ENCODE measurements at places on chromosomes 7 and 10.

DNA sequence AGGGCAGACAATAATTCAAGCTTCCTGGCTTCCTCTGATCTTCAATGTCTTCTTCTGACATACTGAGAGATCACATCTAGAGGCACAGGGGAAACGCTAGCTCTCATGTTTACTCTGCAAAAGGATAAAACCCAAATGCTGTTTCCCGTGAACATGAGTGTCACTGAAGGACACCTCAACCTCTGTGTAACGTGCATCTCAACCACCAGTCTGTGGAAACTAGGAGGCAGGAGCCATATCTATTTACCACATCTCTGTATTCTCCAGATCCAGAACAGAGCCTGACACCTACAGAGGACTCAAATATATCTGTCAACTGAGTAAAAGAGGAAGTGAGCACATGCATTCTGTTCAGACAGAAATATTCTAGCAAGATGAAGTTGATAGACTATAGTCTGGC is 140.3 kb upstream of the TARP start:
- no peaks in the 10 kb centered on the region for H3K36me3 ChIP-seq
- peaks cover 20% of the 10 kb centered on the region for H3K4me1 ChIP-seq
- no peak overlapping the region for H3K4me3 ChIP-seq
- H3K27me3 ChIP-seq: no peaks in the 10 kb centered on the region

DNA sequence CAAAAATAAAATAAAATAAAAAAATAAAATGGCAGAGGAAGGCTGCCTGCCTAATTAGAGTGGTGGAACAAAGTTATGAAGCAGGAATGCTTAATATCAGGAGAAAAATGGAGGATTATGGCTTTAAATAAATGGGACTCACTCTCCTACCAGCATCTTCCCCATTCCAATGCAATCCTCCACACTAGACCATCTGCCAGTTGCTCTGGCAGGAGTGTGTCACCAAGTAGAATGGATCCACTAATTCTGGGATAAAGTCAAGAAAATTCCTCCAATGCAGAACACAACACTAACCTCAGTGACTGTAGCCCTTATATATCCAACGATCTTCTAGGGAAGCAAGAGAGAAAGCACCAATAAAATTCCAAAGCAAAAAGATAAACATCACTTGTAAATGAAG is 112.5 kb upstream of the ARID5B start:
- H3K27ac ChIP-seq: no peak overlapping the region
- DNase-seq: no peak
- no peak overlapping the region for H3K4me3 ChIP-seq

GRCh38 chr7:65798111-65799075 is 74.5 kb upstream of the VKORC1L1 start:
- H3K4me1 ChIP-seq: peaks cover 14% of the 10 kb centered on the region
- H3K36me3 ChIP-seq: peaks cover 1% of the 10 kb centered on the region
- no peak overlapping the region for H3K4me3 ChIP-seq
- no peaks in the 10 kb centered on the region for H3K27me3 ChIP-seq

DNA sequence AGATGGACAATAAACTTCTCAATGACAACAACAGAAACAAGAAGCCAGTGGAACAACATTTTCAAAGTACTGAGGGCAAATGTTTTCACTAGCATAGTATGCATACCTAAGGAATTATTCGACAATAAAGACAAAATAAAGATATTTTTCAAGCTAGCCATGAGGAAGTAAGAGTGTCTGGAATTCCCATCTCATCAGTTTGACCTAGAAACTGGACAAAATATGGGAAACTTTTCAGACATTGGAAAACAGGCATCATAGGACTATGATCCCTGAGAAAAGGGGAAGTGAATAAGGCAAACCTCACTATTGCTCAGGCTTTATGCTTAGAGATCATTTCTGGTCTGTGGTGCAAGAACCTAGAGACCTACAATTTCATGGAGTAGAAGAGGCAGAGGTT is 86.3 kb downstream of the OAT start:
- H3K27ac ChIP-seq: no peak overlapping the region
- H3K27me3 ChIP-seq: peaks cover 7% of the 10 kb centered on the region
- no peak overlapping the region for H3K4me3 ChIP-seq
- DNase-seq: no peak
- H3K4me1 ChIP-seq: no peaks in the 10 kb centered on the region

DNA sequence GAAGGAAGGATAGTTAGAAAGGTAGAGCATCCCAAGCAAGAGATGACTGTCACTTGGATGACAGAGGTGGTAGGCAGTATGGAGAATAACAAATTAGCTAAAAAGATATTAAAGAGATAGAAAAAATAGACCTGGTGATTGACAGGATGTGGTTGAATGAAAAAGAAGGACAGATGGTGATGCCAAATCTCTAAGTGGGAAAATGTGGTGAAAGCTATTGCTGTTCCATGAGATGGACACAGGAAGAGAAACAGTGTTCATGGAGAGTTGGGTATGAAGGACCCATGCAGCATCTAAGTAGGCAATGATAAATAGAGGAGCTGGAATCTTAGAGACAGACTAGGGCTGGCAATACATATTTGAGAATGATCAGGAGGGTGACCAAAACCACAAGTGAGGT is 30.7 kb downstream of the FAM13C start:
- no peak for DNase-seq

DNA sequence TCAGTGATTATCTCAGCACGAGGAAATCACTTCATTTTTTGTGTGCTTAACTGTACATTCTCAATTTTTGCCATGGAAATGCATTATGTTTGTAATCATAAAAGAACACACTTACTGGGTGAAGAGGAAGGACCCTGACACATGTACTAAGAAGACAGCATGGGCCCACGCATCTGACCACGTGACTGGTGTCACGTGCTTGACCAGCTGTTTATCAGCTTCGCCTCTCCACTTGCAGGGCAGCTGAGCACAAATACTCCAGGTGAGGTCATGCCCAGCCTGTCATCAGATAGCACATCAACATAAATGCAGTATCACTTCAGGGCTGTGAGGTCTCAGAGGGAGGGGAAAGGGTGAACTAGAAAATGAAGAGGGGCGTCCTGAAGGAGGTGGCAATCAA is 179.8 kb downstream of the EBF3 start:
- no peak for DNase-seq
- no peaks in the 10 kb centered on the region for H3K27me3 ChIP-seq
- H3K4me3 ChIP-seq: no peak overlapping the region
- H3K4me1 ChIP-seq: no peaks in the 10 kb centered on the region
- peaks cover 3% of the 10 kb centered on the region for H3K36me3 ChIP-seq

DNA sequence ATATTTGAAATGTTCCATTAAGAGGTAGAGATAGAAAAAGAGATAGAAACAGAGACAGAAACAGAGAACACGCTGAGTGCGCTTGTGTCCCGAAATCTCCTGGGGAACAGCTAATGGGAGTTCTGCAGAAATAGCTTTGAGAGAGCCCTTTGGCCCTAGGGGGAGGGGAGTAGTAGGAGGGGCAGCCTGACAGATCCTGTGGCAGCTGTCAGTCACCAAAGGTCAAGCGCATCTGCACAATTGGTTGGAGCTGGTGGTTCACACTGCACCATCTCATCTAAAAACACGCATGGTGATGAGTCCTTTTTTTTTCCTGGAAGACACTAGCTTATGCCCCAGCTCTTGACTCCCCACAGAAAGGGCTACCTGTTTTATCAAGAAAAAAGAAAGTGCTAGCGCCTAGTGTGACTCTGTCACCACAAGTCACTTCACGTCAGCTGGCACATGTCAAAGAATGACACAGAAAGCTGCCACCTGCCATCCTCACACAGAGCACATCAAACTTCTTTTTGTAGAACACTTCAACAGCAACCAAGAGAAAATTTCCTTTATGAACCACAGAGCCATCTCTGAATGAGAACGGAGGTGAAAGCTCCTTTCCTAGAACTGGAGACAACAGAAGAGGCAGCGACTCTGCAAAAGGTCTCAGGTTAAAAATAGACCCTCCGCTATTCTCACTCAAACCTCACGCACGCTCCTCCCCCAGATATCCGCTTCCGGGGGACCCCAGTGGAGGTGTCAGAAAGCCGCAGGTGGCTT is 125.7 kb downstream of the GFRA1 start:
- H3K4me1 ChIP-seq: peaks cover 19% of the 10 kb centered on the region
- peak; percentile 48 for DNase-seq
- H3K36me3 ChIP-seq: no peaks in the 10 kb centered on the region

- DNase-seq: no peak
- H3K27ac ChIP-seq: no peak overlapping the region
- H3K4me1 ChIP-seq: peaks cover 54% of the 10 kb centered on the region
- H3K36me3 ChIP-seq: peaks cover 7% of the 10 kb centered on the region
- H3K27me3 ChIP-seq: no peaks in the 10 kb centered on the region
Observed at GRCh38 chr7:140161047-140161446, 15.7 kb downstream of the KDM7A start.

GRCh38 chr10:69359148-69359547 is 57.6 kb downstream of the TACR2 start:
- H3K4me1 ChIP-seq: peaks cover 66% of the 10 kb centered on the region
- H3K27ac ChIP-seq: peak overlapping the region; percentile 82
- DNase-seq: no peak
- peaks cover 34% of the 10 kb centered on the region for H3K36me3 ChIP-seq

DNA sequence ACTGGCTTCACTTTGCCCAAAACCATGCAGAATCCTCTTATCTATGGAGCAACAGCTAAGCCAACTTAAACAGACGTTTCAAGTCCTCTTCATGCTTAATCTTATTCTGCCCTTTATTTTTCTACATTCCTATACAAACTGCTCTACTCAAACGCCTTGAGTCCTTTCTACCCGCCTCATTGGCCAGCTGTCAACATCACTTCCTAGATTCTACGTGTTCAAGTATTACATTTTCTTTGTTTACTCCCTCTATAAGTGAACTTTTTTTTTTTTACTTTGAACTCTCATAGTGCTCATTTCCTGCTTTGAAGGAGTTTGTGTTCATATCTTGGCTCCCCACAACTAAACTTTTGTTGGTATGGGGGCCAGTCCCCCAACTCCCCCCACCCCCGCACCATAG is 28.9 kb upstream of the SLC26A5 start:
- H3K27me3 ChIP-seq: no peaks in the 10 kb centered on the region
- no peaks in the 10 kb centered on the region for H3K4me1 ChIP-seq
- H3K4me3 ChIP-seq: no peak overlapping the region
- DNase-seq: no peak
- no peaks in the 10 kb centered on the region for H3K36me3 ChIP-seq

DNA sequence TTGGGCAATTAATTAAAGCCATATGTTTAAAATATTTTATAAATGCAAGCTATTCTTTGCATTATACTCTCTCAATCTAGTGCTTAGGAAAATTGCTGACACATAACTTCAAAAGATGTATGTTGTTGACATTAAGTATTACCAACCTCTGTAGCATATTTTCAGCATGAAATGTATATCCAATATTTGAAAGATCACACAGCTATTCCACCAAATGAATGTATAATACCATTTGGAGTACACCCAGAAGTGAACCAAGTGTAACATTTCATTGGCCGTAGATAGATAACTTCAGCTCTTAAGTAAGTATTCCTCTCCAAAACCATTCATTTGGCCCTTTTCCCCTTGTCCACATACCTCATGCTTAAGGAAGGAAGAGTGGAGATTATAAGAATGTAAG is 104.6 kb downstream of the HECTD2 start:
- no peak overlapping the region for H3K4me3 ChIP-seq
- no peaks in the 10 kb centered on the region for H3K27me3 ChIP-seq
- H3K4me1 ChIP-seq: no peaks in the 10 kb centered on the region
- H3K27ac ChIP-seq: no peak overlapping the region
- no peaks in the 10 kb centered on the region for H3K36me3 ChIP-seq

All from activated naive CD4-positive, alpha-beta T cell treated with anti-CD3 and anti-CD28 coated beads, Interleukin-2, amount 10 ng/mL, durations not matched to agents 7 days and 5 days (primary cell).